NCI-H1417 (cell line): ENCODE measurements at places on chromosomes 16 and 17.

- DNase-seq = no peak
Observed at GRCh38 chr16:87734644-87735043, 31.1 kb downstream of the KLHDC4 start.

DNA sequence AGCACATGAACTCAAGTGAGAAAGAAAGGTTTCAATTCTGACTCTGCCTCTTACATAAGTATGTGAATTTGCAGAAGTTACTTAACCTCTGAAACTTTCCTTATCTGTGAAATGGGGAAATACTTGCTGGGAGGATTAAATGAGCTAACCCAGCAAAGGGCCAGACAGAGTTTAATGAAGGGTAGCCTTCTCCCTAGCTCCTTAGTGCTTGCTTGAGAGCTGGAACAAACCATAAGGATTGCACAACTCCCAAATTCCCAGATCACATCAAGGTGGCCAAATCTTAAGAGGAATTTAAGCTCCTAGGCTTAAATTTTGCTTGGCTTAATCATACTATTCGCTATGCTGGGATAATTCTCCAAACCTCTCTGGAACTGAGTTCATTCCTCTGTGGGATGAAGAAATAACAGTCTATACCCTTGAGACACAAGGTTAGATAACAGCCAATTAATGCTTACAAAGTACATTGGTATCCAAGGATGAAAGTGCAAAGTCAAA, 11.8 kb upstream of the WSB1 start:
- no peak for DNase-seq

- DNase-seq = no peak
Observed at GRCh38 chr16:87330257-87330624, 13.0 kb upstream of the C16orf95 start.

GRCh38 chr17:75271955-75272847, 1.2 kb upstream of the MIF4GD start:
- DNase-seq = no peak

GRCh38 chr16:1579214-1579613, 32.7 kb downstream of the IFT140 start:
- DNase-seq = no peak

DNA sequence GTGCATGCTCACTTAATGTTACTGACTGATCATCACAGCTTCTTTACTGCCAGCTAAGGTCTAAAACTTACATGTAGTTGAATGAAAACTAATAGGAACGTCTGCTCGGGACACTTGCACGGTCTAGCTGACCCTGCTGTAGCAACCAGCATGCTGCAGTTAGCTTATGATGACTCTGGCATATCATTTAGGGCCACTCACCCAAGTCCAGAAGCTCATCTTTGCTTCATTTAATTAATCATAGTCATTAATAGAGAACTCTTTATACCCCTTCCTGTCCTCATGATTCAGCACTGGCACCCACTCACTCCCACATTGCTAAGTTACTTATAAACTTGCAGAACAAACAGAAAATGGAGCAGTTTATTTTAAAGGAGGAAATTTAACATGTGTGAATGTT, 136.3 kb downstream of the NLK start:
- DNase-seq = no peak
